Activated T-helper 1 cell treated with anti-CD3 and anti-CD28 coated beads, Interleukin-2, amount 50 U/mL, for 16 hours (primary cell): ENCODE measurements at places on chromosomes 4 and X.

GRCh38 chrX:123493857-123494256 lies 239.0 kb downstream of the THOC2 start:
- no peak for DNase-seq

DNA sequence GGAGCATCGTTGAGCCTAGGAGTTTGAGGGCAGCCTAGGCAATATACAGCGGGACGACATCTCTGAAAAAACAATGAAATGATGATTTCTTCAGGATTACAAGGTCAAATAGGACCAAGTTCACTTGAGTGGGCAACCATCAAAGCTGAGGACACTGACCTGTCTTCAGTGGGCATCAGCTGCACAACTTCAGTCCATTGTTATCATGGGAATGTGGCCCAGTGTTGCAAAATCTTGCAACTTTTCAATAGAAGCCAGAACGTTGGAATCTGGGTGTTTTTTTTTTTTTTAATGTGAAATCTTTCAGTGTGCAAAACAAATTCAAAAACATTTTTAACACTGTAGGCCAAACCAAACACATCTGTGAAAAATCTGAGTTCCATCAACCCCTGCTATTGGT lies 155.4 kb upstream of the PLAC1 start:
- DNase-seq: no peak

DNA sequence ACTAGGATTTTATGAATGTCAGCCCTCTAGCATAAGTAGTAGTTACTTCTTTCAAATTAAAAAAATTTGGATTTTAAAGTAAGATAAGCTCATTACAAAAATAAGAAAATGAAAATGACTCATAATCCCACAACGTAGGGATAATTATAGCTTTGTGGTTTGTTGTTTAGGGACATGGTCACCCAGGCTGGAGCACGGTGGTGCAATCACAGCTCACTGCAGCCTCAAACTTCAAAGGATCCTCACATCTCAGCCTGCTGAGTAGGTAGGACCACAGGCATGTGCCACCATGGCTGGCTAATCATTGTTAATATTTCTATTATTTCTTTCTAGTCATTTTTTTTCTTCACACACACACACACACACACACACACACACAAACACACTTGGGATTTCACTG lies 57.6 kb downstream of the PLAC1 start:
- DNase-seq: no peak

GRCh38 chrX:71996826-71997225 lies 86.2 kb downstream of the NHSL2 start:
- DNase-seq: no peak

DNA sequence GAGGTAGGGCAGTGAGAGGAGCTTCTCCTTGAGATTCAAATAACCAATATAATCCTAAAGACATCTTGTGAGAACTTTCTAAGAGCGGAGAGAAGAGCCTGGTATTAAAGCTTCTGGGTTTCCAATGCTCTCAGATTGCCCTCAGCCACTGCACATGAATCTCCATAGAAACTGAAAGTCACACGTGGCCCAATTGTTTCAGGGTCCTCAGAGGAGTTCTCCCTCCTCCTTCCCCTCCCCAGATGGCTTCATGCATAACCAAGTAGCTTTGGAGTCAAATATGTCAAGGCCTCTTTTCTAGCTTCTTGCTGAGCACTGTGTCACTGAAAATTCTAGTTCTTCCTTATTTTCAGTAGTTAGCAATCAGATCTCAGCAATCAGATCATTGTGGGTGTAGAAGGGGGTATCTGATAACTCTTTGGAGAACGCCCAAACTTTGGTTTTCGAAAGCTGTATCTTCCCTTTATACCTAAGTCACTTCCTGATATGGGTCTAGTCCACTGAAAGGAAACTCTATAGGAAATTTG lies 2.2 kb downstream of the BTK start:
- DNase-seq: no peak

DNA sequence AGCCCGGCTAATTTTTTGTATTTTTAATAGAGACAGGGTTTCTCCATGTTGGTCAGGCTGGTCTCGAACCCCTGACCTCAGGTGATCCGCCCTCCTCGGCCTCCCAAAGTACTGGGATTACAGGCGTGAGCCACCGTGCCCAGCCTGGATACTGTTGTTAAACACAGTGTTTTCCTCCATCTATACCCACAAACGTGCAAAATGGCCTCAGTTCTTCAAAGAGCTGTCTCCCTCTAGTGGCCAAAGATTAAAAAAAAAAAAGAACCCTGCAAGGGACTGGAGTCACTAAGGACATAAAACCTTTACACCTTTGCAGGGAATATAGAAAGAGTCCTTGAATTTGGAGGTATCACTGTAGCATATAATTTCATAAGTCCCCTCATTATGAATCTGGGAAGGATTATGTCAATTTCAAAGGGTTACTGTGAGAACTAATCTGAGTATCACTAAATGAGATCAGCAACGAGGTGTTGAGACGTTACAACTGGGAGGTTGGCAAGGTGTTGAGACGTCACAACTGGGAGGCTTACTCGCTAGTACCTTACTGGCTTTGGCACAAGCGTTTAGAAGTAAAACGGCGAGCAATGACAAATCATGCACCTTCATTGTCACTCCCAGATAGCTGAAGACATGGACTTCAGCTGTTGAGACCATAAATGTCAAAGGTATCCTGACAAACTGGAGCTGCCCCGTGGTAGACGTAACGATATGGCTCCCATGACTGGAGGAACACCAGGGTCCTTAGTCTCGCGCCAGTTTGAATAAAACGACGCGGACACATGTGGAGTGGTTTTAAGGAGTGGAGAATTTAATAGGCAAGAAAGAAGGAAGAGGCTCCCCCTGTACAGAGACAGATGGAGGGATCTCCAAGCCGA lies 33.4 kb upstream of the ENPP6 start:
- DNase-seq: no peak

DNA sequence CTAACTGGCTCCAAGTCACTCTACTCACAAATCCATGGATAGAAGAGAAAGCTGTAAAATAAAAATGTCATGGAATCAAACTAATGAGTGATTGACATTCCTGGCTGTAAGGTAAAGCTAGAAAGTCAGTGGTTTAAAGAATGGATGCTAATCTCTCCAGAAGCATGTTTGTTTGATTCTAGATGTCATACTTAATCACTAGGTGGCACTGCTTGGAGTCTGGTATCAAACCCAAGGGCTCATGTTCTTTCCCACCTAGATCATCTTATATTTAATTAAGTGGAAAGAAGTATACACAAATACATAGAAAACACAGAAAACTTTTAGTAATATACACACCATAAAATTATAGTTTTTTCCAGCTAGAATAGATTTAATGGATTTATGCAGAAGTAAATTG lies 2666.6 kb downstream of the PCDH7 start:
- no peak for DNase-seq

DNA sequence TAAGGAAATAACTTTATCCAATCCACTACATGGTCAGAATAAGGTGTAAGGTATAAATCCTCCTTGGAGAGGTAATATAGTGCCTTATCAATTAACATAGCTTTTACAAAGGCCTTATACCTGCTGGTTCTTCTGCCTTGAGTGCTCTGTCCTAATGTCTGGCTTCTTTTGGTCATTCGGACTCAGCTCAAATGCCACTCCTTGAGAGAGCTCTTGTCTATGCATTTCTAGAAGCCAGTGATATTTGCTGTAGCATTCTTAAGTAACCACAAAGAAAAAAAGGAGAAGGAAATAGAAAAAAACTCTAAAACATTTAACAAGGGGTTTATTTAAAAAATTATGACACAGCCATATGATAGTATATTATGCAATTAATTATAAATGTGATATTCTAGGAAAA lies 444.8 kb upstream of the SLIT2 start:
- no peak for DNase-seq

DNA sequence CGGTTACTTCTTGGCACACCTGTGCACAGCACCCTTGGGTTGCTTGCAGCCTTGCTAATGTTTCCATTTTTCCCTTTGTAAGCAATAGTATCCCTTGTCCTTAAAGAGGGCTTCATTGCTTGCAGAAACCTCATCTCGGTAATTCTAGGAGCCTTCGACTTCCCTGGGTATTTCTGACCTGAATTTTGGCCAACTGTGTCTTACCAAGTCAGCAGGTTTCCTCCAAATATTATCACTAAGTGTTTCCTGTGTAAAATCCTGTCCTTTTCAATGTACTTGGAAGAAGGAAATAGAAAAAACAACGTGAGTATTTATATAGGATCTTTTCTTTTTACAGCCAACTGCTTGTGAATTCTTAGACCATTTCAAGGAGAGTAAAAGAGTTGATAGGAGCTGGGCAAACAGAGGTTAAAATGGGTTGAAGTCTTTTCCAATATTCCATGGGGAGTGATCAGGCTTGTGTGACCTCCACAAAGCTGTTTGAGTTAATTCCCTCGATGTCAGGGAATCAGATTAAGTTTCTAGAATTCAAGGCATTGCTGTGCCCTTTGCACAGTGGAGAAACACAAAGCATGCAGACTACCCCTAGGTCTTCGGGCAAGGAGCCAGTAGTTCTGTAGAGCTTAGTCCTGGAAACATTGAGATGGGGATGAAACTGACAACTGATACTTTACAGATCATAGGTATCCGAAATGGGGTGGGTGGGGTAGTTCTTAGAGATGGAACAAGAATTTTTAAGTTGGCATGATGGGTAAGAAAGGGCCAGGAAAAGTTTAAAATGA lies 209.9 kb downstream of the CPE start:
- no peak for DNase-seq

DNA sequence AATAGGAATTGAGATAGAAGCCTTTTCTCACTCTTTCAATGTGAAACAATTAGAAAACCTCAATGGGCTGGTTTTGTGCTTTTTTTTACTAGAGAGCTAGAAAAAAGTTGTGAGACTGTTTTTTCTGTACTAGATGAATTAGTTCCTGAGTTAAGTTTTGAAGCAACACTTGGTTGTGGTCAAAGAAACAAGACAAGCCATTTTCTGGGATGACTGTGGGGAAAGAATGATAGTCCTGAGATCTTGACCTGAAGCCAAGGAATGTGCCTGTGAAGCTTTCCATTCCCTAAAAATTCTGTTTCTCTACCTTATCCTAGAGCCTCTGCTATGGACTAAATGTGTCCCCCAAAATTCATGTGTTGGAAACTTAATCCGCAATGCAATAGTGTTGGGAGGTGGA lies 157.8 kb upstream of the TLL1 start:
- DNase-seq: no peak

GRCh38 chr4:144340931-144341330 lies 200.4 kb upstream of the GYPA start:
- no peak for DNase-seq

DNA sequence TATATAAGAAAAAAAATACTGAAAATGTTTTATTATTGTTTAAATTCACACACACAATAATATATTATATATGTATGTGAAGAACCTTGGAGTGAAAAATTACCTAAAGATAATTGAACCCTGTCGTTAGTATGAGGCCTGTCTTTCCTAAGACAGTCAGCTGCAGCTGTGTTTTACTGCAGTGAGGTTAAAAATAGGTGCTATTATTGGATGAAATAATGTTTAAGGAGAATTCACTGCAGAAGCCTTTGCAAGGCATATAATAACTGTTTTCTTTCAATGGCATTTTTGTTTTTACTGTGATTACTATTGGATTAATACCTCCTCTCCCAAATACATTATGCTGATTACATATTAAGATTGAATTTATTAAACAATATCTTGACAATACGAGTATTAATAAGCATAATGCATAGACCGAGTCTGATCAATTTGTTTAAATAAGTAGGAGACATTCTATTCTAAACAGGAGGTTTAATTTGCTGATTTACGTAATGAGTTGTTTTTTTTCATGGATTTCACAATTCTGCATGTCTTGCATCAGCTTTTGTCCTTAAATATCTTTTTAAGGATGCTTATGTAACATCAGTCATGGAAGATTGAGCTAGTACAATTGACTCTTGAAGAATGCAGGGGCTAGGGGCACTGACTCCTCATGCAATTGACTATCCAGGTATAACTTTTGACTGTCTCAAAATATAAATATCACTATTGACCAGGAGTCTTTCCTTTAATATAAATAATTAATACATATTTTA lies 1181.1 kb upstream of the PCDH7 start:
- DNase-seq: no peak

DNA sequence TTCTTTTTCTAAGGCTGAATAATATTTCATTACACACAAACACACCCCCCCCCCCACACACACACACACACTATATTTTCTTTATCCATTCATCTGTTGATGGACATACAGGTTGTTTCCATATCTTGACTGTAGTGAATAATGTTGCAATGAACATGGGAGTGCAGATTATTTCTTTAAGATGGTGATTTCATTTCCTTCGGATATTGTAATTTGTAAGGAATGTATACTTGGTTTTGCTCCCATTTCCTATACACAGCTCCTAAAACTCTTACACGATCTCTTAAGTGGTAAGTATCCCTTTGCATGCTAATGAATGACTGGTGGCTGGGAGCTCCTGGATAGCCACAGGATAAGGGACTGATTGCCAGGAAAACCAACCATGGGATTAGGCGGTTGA lies 14.7 kb upstream of the RBMXL3 start:
- no peak for DNase-seq

- no peak for DNase-seq
Observed at GRCh38 chr4:127586922-127587571, 45.7 kb upstream of the INTU start.

DNA sequence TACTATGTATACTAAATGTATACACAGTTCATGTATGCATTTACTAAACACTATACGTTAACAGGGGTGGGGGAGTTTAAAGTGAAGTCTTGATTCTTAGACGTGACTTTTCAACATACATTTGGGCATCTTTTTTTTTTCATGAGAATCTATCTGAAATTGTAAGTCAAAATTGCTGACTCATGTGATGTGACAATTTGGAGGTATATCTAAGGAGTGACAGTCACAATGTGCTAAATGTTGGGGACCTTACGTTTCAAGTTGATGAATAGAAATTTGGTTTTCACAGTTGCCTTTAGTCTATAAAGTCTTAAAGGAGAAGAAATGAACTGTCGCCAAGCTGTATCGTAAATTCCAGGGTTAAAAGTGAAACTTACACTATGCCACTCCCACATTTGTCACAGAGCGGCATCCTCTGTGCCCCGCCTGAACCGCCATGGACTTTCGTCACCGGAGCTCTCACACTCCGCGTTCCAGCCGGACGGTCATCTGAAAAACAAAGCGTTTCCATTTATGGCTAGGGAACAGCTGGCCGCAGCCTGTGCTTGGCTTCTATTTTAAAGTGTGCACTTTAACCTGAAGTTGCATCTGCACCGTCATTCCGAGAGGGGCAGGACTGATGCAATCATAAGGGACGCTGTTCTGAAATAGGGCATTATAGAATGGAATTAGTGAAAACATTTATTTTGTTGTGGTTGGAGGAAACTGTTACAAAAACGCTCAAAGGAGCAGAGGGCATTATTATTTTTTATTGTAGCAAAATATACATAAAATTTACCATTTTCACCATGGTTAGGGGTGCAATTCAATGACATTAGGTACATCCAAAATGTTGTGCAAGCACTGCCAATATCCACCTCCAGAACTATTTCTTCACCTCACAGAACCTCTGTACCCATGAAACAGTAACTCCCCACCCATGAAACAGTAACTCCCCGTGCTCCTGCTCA lies 30.9 kb downstream of the PDLIM3 start:
- DNase-seq: no peak

- no peak for DNase-seq
Observed at GRCh38 chr4:169094656-169095231, 84.7 kb upstream of the CBR4 start.
